Stimulated activated naive CD8-positive, alpha-beta T cell treated with anti-CD3 and anti-CD28 coated beads, Interleukin-15, amount 100 ng/mL, for 72 hours (primary cell): ENCODE measurements at places on chromosomes 5 and 9.

DNA sequence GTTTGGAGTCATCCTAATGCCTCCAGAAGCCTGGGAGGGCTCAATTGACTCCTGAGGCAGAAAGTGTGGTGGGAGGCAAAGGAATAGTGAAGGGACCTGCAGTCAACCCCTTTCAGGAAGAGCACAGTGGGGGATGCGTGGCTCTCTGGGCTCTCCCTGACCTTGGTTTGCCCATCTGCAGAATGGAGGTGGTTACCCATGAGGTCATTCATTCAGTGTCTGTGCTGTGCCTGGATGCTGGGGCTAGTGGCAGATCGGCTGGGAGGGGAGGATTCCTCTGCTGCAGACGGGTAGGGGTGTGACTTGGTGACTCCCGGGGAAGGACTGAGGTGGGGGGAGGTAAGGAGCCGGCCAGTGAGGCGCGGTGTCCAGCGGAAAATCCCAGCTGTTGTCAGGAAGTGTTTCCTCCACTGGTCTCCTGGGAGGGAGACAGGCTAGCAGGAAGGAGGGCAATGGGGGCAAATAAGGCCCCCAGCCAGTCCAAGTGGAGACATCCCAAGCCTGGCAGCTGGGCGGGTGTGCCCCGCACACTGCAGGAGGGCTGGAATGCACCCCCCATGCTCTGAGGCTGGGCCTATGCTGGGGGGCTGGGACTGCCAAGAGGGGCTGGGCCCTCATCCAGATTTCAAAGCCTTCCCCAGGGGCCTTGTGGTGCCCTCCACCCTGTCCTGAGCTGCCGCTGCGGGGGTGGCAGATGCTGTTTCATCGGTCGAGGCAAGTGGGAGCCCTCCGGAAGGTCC, 10.9 kb downstream of the CXXC5 start:
- no peak for DNase-seq

- no peak for DNase-seq
Measured at GRCh38 chr9:5042661-5043178, 57.6 kb downstream of the JAK2 start.

GRCh38 chr9:122806661-122807060, 6.7 kb downstream of the OR1K1 start:
- peak; percentile 34 for DNase-seq

DNA sequence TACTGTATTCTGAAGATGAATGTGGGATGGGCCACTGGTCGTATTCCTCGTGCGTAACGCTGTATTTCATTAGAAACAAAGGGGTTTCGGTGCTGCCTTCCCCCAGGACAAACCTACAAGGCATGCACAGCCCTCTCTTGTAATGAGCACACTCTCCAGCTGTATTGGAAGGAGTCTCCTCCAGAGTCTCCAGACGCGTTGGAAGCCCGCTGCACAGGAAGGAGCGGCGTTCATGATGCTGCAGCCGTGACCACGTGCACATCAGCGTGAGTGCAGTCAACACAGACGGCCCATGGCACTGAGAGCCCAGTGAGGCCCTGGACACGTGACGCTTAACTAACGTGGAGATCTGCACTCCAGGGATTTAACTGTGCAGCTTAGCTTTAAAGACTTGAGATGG, 209.0 kb upstream of the IRX1 start:
- DNase-seq = no peak

GRCh38 chr5:171978519-171978918, 27.9 kb downstream of the FBXW11 start:
- DNase-seq = no peak

DNA sequence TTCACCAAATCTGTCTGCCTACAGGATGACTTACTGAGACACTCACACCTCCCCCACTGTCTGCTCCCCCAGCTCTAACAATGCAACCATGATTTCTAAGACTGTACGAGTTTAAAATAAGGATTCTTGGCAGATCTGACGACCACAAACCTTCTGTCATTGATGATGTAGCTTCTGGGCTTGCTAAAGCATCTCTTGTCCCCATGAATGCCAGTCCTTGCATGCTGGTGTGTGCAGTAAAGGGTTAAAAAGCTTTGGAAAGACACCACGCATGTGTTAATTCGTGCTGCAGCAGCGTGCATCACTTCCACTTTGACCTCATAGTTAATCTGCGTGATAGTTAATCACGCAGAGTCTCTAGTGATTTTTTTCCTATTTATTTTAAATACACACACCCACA, 411 bp upstream of the GABRG2 start:
- no peak for DNase-seq

DNA sequence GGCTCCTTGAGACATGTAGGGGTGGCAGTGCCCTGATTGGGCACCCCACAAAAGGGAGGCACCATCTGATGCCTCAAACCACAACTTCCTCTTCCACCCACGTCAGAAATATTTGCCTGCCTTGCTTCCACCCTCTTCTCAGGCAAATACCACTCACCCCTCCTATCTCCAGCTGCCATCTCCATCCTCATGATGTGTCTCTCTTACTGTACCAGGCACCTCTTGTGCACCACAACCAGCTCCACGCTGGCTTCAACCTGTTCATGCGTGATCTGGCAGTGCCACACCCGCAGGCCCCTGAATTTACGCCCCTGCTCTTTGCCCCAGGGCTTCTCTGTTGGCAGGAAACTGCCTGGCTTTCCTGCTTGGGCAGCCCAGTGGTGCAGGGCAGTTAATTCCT, 87.8 kb upstream of the HSPA9 start:
- DNase-seq = no peak

GRCh38 chr5:53194086-53194485, 84.5 kb upstream of the MOCS2 start:
- DNase-seq = no peak
